Muscle of arm (tissue), 14 donors: ENCODE measurements at places on chromosomes 3 and 15.
A peak's percentile ranks its signal among the peaks of the same experiment; 100 is the strongest.

DNA sequence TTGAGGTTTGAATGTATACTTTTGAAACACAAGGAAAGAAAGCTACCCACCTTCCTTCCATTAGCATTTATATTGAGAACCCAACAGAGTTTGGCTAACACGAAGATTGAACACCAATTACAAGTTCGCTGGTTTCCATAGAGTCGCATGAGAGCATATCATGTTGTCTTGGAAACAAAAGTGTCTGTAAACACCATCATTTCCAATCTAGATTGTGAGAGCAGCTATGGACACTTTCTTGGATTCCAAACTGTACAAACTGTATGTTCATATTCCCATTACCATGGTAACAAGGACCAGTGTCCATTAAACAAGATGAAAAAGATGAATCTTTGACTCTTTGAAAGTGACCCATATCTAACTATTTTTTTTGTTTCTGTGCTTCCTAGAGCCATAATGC lies 529.9 kb upstream of the ROBO1 start:
- DNase-seq: peak; percentile 14

DNA sequence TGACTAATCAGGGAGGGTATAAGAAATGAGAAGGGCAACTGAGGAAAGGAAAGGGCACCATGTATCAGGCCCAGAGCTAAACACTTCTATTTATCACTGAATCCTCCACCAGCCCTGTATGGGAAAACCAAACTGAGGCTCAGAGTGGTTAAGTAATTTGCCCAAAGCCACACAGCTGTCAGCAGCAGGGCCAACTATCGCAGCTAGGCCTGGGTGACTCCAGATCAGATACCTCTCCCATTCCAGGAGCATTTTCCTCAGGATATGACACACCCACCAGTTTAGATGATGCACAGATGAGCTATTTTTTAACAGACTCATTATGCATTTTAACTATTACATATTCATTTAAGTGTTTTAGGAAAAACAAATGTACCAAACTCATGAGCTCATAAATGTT lies 14.5 kb downstream of the NUP210 start:
- no peak for DNase-seq

DNA sequence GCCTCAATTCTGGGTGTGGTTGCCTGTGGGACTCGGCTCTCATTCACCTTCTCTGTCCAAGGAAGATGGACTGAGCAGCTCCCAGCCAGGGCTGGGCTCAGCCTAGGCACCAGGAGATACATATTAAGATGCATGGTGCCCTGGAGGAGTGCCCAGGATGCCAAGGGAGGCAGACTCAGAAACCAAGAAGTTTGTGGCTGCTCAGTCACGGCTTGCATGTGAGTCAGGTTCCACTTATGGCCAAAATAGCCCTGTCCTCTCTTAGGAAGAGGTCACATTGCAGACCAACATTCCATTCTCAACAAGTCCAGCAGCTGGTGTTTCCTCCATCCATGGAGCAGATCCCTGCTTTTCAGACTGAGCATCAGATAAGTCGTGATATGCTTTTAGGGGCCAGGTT lies 21.8 kb downstream of the CDCP1 start:
- DNase-seq: no peak

DNA sequence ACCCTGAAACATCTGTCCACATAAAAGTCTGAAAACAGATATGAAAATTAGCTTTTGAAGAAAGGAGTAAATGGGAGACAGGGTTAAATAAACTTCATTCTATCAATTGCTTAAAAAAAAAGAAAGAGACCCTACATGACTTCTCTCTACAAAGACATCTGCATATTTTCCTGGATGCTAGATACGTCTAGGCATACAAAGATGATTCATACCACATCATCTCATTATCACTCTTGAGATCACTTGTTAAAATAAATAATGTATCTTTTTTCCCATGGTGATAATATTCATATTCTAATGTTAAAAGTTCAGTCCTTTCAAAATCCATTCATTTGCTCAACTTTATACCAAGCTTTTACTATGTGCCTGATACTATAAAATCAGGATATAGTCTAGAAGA lies 295.8 kb downstream of the MAGI1 start:
- DNase-seq: no peak

DNA sequence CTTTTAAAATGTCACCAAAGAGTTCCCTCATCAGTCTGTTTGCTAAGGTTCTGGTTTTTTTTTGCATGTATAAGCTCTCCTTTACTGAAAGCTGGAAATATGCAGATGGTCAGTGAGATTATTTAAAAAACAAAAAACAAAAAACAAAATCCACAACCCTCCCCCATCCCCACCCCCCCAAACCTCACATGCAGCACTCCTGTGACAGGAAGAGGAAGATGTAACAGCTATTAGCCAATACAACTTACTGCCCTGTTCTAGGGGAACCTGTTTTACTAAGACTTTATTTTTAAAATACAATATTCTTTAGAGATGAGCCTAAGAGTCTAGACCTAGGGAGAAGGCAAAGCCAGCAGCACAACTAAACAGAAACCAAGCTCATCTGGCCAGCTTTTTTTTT lies 39.5 kb downstream of the ANP32A start:
- DNase-seq: no peak
